ENCODE measurements at places on chromosomes 5 and 9.

DNA sequence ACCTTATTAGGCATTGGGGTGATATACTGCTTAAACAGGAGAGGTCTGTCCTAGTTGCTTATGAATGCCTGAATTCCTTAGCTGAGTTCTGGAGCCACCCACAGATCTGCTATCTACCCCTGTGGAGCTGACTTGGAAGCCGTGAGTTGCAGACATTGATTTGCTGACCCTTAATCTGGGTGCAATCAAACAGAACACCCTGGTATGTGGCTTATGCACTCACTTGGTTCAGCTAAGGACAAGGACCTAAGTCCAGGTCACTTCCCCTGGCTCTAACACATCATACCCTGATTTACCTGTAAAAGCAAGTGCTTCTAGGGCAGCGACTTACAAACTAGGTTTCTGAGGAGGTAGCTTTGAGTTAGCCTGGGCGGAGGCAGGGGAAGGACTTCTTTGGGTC, 41.6 kb upstream of the TLR4 start:
- DNase-seq = no peak

- DNase-seq = no peak
Measured at GRCh38 chr5:114355086-114355830, 6.6 kb upstream of the KCNN2 start.

GRCh38 chr9:92276331-92277032, 17.0 kb downstream of the IARS1 start:
- DNase-seq = no peak

- DNase-seq = no peak
Measured at GRCh38 chr9:71098801-71099200, 22.6 kb downstream of the TRPM3 start.

- no peak for DNase-seq
Measured at GRCh38 chr9:135885100-135885853, 22.1 kb downstream of the CAMSAP1 start.

GRCh38 chr5:107474716-107475489, 195.8 kb downstream of the EFNA5 start:
- no peak for DNase-seq

GRCh38 chr9:114591291-114591787, 3.8 kb downstream of the ATP6V1G1 start:
- DNase-seq = no peak

GRCh38 chr9:100074093-100074492, 24.7 kb downstream of the ERP44 start:
- DNase-seq = no peak

DNA sequence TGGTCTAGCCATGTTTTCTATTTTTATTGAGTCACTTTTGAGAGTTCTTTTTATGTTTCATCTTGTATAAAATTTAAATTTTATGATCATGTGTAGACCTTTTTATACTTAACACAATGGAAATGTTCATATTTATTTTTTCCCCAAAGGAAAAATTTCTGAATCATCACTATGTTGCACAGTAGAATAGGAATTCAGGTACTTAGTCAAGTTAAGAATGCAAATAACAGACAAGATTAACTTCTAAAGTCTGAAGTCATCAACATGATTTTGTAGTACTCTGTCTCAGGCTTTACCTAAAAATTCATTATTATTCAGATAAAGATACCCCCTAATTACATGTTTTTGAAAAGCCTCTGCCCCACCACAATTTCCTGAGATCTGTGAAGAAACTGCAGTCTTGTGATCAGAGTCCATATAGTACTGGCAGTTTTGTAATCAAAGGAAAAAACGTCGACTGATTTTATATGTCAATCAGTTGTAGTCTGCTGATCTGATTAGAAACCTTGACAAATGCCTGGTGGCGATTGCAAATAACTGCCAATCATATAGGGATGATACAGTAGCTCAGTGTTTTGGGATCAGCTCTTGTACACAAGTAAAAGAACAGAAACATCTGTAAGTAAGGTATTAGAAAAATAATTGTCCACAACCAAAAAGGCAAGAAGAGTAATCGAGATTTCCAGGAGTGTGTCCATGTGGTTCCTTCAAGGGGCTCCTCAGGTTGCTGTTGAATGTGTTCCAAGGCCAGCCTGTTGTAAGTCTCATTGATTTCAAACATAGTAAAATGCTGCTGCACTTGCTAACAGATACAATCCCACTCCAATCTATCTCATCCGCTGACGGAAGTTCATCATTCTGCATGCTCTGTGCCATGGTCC, 352.4 kb downstream of the ARRDC3 start:
- no peak for DNase-seq

DNA sequence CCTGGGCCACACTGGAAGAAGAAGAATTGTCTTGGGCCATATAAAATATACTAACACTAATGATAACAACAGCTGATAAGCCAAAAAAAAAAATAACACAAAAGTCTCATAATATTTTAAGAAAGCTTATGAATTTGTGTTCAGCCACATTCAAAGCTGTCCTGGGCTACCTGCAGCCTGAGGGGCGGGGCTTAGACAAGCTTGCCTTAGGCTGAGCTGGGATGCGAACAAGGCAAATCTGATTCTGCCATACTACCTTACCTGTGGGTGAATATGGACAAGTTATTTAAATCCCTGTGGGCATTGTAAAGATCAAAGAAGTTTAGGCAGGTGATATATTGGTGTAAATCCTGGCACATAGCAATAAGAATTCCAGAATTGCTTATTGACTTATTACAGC, 212.3 kb upstream of the ATP10B start:
- no peak for DNase-seq
